ENCODE measurements at places on chromosomes 12 and 14. TPM values are rescaled to one million over a fixed set of nuclear protein-coding genes. Genes with fewer than 3 reads are reported as not detected.

Gene CDKN3
- 7.5 TPM for total RNA-seq

Gene ADAM20
- total RNA-seq = 9.4 TPM

Gene ACOT6
- total RNA-seq = not detected

Gene FOXN4
- 0.94 TPM for total RNA-seq

Gene KRAS
- 40.1 TPM for total RNA-seq

Gene TAS2R50
- 26.3 TPM for total RNA-seq

Gene SLC25A47
- not detected for total RNA-seq

Gene NYNRIN
- 34.7 TPM for total RNA-seq

Gene PIWIL1
- not detected for total RNA-seq

Gene DEPDC4
- total RNA-seq = 1.3 TPM

Gene SERPINA12
- total RNA-seq = not detected

Gene CLEC9A
- not detected for total RNA-seq

Gene NANOG
- under 0.01 TPM for total RNA-seq
